ENCODE measurements at places on chromosomes 3 and 15. TPM values are rescaled to one million over a fixed set of nuclear protein-coding genes. Genes with fewer than 3 reads are reported as not detected.

The ISLR gene
- 70.4 TPM for total RNA-seq

The GHRL gene
- total RNA-seq = 3.6 TPM

The TF gene
- 4.5 TPM for total RNA-seq

The RTP3 gene
- total RNA-seq = not detected

The GMNC gene
- 4.5 TPM for total RNA-seq

The PLA2G4E gene
- 0.29 TPM for total RNA-seq

The CFAP44 gene
- total RNA-seq = 9.3 TPM

The CLSTN2 gene
- 6.8 TPM for total RNA-seq
